MCF 10A (cell line): ENCODE measurements at places on chromosomes 4 and X.
A peak's percentile ranks its signal among the peaks of the same experiment; 100 is the strongest.

- peak; percentile 58 for DNase-seq
Observed at GRCh38 chr4:111400741-111401140, 744.5 kb upstream of the FAM241A start.

- peak; percentile 67 for DNase-seq
Observed at GRCh38 chrX:110108381-110108821, 105.5 kb downstream of the TMEM164 start.

DNA sequence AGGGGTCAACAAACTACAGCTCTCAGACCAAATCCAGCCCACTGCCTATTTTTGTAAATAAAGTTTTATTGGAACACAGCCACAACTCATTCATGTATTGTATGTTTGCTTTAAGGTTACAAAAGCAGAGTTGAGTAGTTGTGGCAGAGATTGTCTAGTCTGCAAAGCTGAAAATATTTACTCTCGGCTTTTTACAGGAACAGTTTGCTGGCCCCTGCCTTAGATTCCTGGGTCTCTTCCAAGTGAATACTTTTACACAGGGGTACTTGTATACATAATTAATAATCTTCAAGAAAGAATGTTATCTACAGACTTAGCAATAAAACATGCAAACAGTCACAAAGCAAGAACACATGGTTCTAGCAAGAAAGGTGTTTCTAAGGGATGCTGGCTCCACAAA lies 154.2 kb downstream of the AMELX start:
- no peak for DNase-seq

- DNase-seq, result peak; percentile 64
Observed at GRCh38 chrX:275967-276580, 5.1 kb upstream of the PLCXD1 start.

DNA sequence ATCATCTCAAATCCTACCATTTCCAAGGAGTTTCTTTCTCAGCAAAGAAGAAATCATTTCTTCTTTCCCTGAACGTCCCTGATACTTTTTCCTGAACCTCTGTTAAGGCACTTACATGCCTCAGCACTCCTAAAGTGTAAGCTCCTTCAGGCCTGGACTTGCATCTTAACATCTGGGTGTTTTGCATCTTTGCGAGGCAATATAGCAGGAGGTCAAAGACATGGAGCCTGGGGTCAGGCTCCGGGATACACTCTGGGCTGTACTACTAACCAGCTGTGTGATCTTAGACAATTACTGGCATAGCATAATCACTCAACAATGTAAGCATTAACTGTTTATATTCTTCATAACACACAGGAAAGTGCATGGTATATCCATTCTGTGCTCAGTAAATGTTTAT lies 275.5 kb upstream of the BOD1L1 start:
- no peak for DNase-seq

DNA sequence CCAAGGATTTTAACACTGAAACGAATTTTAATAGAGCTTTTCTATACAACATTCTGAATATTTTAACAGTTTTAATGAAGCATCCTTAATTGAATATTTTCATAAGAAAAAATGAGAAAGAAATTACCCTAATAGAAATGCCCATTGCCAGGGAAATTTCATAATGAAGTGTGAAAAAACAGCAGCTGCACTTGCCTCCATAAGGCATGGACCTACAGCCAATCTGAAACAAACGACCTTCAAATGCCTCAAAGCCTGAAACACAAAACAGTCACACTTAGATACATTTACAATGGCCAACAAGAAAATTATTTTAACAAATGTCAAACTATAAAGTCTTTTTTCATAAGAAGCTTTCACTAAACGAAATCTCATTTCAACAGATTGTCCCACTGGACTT lies 74.4 kb downstream of the SLC9B1 start:
- no peak for DNase-seq

GRCh38 chr4:145760176-145760575 lies 80.2 kb downstream of the C4orf51 start:
- DNase-seq, result no peak
